ENCODE measurements at places on chromosomes 2 and 18.

DNA sequence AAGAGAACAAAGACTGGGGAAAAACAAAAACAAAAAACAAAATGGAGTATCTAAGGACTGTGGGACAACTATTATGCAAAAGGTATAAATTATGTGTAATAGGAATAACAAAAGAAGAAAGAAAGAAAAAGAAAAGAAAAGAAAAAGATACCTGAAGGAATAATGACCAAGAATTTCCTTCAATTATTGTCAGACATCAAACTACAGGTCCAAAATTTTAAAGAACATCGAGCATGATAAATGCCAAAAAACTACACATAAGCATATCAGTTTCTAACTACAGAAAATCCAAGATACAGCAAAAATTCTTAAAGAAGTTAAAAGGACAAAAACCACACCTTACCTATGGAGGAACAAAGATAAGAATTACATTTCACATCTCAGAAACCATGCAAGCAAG is 93.0 kb downstream of the SPIRE1 start:
- no peak for DNase-seq

GRCh38 chr2:108460345-108461037 is 11.5 kb downstream of the GCC2 start:
- DNase-seq = no peak

DNA sequence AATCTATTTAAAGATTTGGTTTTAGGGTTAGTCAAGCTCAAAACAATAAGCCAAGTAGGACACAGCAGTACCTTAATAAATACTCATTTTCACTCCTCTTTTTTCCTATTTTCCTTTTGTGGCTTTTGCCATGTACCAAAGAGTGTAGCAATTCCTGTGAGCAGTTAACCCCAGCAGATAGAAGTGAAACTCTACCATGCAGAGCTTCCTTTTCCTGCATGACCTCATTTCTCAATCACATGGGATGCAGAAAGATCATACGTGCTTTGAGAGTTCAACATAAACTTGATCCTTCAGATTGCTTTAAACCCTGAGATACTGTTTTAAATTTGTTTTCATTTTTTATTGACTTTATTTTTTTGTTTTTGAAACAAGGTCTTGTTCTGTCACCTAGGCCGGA is 99.1 kb upstream of the ARHGAP15 start:
- DNase-seq = no peak

DNA sequence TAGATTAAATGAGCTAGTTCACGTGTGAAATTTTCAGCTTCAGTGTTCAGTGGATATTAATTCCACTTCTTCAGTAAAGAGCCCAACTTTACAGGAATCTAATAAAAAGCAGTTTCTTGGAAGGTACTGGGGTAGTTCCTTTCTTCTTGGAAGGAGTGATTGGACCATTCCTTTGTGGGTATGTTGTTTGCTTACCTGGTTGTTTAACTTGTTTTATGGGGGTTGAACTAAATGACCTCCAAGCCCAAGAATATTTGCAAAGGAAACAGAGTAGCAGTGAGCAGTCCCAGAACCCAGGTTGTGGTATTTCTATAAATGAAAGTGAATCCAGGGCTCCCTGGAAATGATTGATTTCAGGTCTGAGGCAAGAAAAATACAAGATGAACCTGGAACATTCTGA is 31.4 kb downstream of the KCNJ13 start:
- DNase-seq = no peak

DNA sequence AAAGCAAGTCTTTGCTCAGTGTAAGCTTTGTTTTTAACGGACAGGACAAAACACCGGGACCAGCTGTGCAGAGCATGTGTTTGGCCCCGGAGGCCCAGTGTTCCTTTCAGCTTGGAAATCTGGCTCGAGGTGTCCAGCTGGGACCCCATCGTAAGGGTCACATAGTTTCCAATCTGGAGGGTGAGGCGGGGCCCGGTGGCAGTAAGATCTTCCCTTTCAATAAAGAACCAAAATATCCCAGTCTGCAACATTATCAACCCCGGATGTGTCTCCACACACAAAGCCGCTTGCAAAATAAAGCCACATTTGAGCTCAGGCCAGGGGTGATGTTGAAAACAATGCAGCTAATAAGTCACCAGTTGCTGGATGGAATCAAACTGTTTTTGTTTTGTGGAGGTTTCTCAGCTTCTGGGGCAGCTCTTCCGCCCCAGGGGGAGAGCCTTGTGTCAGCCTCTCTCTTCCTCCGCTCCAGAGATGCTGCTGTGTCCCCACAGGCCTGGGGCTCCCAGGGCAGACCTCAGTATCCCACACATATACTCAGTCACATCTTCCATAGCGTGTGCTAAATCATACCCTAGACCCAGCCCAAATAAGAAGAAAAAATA is 138.6 kb upstream of the GLI2 start:
- DNase-seq = no peak

DNA sequence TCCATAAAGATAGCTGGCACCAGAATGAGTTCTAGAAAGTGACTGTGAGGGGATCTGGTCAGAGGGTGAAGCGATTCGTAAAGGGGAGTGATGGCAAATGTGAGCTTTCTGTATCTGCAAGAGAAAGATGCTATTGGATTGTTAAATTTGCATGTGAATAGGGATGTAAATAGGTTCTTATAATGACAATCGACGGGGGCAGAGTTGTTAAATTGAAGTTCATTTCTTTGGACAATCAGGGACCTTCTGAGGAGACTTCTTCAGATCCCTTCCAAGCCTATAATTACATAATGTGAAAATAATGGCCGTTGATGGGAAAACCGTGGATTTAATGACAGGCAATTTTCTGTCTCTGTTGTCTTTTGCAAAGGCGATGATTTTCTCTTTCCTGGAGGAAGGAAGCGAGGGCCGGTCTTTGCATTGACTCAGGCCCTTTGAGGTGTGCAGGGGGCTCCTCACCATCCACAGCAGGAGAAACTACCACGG is 52.2 kb upstream of the TMEM18 start:
- DNase-seq = no peak

GRCh38 chr18:48997985-48998831 is 47.4 kb upstream of the SMAD7 start:
- DNase-seq = no peak

DNA sequence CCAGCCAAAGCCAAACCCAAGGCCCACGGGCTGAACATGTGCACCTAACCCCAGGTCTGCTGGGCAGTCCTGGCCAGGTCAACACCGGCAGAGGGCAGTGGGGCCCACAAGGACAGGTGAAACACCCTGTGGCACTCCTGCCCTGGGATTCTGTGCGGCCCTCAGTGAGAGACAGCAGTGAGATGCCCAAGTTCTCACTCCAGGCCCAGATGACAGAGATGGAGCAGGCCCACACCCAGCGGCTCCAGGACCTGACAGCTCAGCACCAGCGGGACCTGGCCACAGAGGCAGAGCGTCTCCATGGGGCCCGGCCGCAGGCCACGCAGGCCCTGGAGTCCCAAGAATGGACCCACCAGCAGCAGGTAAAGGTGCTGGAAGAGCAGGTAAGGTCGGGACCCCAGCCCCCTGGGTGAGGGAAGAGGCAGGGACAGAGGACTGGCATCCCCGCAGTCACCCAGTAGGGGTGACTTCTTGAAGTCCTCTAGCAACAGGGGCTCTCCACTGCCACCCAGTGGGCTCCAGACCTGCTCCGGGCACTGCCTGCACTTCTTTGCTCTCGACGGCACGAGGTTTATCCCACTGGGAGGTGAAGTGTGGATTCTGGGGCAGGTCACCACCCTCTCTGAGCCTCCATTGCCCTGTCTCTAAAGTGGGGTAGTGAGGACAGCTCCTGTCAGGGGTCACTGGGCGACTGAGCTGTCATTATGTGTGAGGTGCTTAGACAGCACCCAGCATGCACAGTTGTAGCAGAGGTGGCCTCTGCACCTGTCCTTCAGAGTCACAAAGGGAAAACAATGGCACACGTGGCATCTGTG is 8.8 kb upstream of the SNED1 start:
- DNase-seq = no peak

DNA sequence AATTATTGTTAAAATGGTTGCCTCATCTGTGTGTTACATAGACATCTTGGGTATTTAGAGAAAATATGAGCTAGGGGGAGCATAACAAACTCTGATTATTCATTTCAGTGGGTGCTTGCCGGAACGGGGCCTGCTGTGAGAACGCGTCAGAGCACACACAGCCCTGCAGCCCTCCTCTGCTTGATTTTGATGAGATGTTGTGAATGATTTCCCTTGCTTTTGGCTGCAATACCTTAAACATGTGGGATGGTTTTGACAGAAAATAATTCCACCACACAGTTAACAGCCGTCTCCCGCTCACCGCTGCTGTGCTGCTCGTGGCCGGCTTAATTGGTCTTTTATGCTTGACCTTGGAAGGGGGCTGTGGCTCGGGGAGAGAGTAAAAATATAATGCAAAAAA is 49.9 kb upstream of the TXNDC2 start:
- DNase-seq = no peak

DNA sequence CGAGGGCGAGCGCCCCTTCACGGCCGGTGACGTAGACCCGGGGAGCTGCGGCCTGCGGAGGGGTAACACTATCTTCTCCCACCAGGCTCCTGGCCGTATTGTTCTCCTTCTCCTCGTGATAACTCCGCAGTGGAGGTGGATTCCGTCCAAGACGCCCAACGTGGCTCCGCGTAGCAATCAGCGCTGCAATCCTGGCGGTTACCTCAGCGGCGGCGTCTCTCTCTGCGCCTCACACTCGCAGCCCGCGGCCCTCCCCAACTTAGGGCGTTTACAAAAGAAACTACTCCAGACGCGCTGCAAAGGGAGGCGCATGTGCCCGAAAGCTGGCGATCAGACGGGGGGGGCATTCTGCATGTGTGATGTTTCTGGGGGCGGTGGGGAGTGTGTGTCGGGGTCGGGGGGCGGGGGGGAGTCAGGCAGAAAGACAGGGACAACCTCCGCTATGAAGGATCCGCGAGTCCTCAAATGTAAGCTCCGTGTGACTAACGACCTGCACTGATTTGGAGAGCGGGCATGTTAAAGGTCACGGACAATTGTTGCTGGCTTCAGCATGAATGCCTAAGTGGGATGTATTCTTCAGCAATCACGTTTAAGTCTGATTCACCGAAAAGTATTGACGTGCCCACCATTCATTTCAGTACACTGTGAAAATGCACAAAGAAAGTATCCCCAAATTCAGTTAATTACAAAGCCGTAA is 1.3 kb upstream of the ZNF516 start:
- DNase-seq = peak; percentile 30

- DNase-seq = peak; percentile 56
These were observed 22.9 kb upstream of the LBH start for GRCh38 chr2:30208453-30208852.

GRCh38 chr2:241329669-241330615 is 14.2 kb downstream of the SEPTIN2 start:
- no peak for DNase-seq

DNA sequence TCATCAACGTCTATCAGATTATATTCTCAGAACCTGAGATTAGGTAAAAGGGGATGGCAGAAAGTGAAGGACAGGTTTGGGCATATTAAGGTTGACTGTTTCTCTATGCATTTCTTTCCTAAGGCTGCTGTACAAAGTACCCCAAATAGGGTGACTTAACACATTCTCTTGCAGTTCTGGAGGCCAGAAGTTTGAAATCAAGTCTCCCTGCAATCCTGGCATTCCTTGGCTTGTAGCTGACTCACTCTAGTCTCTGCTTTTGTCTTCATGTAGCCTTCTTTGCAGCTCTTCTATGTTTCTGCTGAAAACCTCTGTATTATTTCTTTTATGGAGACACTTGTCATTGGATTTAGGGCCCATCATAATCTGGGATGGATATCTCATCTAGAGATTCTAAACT is 364.3 kb downstream of the PLCL1 start:
- no peak for DNase-seq

DNA sequence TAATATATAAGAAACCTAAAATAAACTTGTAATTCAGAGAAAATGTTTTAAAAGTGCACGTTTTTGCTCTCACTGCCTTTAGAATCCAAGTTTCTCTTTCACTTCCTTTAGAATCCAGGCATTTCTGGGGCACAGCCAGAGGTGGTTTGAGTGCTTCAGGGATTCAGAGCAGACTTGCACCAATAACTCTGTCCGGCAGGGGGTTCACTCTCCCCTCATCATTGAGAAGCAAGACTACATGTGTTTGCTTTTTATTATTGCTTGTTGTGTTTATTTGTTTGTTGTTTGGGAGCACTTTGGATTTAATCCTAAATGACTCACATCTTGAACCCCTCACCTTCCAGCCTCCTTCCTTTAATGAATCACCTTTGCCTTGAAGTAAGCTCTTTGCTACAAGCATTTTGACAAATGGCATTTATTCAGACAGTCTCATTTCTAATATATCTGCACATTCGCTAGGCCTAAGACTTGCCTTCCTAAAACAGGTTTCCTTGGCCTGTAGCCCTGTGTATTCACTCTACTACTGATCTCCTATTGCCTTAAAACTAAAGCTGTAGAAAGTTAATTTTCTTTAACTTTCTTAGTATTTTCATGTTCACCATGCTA is 233.5 kb upstream of the ATP5MC3 start:
- DNase-seq = no peak

GRCh38 chr2:186925514-186925913 is 76.5 kb upstream of the ZSWIM2 start:
- no peak for DNase-seq

DNA sequence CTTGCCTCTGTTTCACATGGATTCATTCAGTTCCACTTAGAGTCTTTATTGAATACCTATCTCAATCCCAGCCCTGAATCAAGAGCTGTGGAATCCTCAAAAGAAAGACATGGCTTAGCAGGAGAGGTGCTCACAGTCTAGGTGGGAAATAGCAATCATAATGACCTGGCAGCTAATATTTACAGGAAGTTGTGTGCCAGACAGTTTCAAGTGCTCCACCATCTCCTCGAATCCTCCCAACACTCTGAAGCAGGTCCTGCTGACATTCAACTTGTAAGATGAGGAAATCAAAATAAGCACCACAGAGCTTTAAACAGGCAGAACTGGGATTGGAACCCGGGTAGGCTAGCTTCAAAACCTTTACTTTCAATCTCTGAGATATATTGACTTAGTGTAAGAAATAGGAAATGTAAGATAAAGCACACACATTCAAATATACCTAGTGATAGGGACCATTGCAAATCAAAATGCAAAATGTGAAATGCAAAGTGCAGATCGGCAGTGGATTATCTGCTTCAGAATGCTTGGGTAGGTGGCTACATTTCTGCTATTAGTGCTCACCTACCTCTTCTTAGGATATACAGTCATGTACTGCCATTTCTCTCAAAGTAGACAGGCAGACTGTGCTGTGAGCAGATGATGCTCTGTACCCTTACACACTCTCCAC is 182.0 kb downstream of the PRKCE start:
- no peak for DNase-seq

DNA sequence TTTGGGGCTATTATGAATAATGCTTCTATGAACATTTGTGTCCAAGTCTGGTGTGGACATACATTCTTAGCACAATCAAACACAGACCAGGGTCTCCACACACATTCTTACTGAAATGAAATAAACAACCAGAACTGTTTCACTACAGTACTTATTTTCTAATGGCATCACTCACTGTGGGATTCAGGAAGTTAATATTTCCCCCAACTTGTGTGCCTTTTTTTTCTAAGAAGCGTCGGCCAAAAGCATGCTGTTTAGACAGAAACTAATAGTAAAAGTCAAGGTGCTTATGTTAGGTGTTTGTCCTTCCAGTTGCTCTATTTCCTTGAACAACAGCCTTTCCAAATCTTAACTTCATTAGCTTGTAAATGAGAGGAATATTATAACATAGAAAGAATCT is 117.6 kb downstream of the DOCK10 start:
- no peak for DNase-seq

All from CD4-positive, alpha-beta T cell treated with Interleukin-2 at 100 ng/mL for 4 hours (primary cell).